Forelimb muscle (tissue), 1 donor: ENCODE measurements at places on chromosomes 5 and 9. TPM values are rescaled to one million over a fixed set of nuclear protein-coding genes. Genes with fewer than 3 reads are reported as not detected.

- no peak for DNase-seq
These were observed at the start of gene AK1 for GRCh38 chr9:127877566-127877998. Gene AK1 (minus strand): TSS chr9:127877675. CDS start chr9:127874617, 3,058 bp downstream.

NUTM2G gene
- 0.82 TPM for polyA plus RNA-seq

DNA sequence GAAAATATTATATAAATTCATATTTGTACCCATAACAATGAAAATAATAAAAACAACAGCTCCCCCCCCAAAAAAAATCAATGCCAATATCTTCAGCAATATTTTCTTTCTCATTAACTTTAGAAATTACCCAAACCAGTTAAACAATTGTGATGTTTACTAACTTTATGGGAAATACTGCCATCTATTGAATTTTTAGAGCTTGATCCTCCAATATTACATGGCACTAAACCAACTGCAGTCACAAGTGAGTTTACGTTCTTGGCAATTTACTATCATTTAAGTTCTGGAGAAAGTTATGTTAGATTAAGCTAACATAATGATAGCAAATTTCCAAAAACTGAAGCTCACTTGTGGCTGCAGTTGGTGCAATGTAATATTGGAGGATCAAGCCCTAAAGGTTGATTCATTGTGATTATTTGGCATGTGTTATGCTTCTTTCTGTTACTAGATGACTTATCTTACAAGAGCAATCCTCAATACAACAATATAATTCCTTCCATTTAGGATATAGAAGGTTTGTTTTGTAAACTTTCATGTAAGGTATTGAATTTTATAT is 379.5 kb downstream of the CDH18 start:
- no peak for DNase-seq

- no peak for DNase-seq
These were observed 18.3 kb downstream of the TNIP1 start for GRCh38 chr5:151062405-151063141.
